ENCODE measurements at places on chromosomes 2 and 18.

DNA sequence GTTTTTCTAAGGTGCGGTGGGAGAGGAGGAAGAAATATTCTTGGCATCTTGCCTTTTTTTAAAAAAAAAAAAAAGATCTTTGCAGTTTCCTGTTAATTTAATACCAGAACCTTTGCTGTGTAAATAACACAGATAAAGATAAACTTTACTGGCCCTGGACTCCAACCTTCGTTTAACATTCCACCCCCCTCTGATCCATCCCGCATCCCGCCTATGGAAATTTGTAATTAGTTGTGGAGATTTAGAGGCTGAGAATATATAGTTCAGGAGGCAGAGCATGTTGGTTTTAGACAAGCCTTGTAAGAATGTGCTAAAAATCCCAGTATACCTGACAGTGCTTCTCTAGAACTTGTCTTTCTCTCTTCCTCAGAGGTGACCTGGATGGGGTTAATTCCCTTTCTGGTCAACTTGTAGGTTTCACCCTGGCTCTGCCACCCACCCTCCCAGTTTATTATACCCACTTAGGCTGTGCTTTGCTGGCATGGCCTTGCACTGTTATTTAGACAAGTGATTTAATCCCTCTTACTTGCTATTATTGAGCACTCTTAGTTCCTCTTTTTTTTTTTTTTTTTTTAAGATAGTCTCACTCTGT, 2.9 kb upstream of the C2orf72 start:
- no peak for ATAC-seq

GRCh38 chr2:97936199-97936598, 59.5 kb downstream of the TMEM131 start:
- no peak for ATAC-seq

DNA sequence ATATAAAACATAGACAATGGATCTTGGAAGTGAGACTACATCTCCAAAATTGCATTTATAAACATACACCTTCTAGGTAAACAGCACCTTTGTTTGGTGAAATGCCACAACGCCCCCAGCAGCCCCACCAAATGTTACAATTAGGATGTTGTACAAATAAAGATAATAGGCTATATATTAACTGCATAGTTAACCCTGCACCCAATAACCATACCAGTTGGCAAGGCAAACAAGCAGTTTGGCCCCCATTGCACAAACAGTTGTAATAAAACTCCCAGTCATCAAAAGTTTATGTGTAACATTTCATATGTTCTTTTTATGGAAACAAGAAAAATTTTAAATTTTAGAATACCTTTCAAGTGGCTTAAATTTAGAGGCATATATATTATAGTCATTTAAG, 67.3 kb downstream of the PRPF40A start:
- ATAC-seq: no peak

GRCh38 chr2:194619366-194619765, 1037.7 kb upstream of the SLC39A10 start:
- ATAC-seq: no peak

DNA sequence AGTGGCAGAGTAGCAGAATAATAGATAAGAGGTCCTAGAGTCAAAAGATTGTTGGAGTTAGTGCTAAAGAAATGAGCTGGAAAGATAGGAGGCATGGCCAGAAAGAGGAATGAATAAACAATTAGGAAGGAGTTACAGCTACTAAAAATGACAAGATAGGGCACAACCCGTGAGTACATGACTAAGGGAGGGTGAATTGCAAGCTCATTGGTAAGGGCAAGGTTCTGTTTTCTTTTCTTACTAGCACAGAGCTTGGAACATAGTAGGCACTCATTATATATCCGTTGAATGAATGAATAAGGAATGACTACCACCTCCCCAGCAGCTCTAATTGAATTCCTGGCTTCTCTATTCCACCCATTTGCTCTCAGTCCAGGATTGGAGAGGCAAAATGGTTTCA, 5.7 kb upstream of the MARCO start:
- no peak for ATAC-seq

All from activated T-helper 17 cell treated with anti-CD3 and anti-CD28 coated beads, Interleukin-2, amount 50 U/mL, for 72 hours (primary cell).